Panc1 (cell line): ENCODE measurements at places on chromosomes 7 and 10.

DNA sequence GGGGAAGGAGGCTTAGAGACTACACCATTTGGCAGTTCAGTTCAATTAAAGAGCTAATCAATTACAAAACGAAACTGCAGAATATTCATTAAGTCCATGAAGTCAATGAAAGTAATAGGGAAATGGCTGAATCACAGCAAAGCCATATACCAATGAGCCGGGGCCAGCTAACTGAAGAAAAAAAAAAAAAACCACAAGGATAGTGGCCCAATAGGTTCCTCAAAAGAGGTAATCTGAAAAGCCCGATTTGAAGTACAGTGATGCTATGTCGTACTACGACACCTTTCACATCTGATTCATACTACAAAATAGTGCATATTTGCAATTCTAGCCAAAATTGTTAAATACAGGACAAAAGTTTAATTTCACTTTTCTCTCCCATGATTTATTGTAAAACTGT lies 2.5 kb downstream of the ARHGAP12 start:
- DNase-seq = no peak

- DNase-seq = no peak
Observed at GRCh38 chr7:10662491-10662890, 311.2 kb upstream of the PHF14 start.

GRCh38 chr7:64885520-64886240 lies 17.4 kb upstream of the ZNF273 start:
- no peak for DNase-seq

DNA sequence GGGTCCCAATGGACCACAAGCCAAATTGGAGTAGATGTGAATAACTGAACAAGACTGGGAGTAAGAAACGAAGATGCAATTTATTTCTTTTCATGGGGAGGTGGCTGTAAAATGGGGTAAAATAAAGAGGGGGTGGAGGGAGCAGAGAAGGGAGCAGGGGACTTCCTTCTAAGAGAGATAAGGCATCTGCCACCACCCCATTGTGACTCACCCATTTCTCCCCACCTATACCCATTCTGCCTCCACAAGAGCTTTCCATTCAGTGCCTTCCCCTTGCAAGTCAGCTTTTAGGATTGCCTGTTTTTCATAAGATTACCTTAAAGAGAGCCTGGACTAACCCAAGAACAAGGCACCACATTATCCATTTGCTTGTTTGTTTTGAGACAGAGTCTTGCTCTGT lies 87.1 kb upstream of the PAX2 start:
- DNase-seq = no peak

- DNase-seq = no peak
Observed at GRCh38 chr10:96846395-96846794, 14.3 kb downstream of the LCOR start.

- no peak for DNase-seq
Observed at GRCh38 chr10:107163076-107163855, 1.2 kb downstream of the SORCS1 start.

DNA sequence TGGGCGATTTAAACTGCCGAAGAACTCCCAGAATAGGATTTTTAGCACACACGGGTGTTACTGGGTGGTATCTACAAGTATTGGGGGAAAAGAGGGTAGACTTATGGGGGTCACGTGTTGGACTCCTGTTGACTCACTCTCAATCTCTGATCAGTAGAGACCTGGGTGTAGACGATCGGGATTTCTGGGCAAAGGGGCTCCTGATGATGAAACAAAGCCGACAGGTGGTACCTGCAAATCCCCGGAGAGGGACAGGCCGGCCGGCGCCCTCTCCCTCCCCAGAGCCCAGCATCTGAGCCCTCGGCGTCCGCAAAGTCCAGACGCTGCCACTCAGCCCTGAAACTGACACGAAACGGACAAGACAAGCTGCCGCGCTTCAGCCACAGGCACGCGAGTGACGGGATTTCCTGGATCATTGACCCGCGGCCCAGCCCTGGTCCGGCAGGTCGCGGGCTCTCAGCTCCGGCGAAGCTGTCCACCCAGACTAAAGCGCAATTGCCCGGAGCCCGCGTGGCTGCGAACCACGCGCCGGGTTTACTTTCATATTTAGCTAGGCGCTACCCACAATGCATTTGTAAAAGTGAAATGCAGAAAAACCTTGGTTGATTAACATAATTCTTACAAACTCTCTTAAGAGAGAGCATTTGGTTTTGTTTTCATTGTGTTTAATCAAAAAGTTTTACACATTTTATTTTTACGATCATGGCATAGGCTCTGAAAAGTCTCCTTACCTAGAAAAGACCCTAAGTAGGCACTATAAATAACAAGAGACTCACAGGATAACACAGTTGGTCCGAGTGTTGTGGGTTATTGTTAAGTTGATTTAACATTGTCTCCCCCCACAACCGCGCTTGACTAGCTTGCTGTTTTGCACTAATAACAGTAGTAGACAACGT lies 56.9 kb upstream of the EZH2 start:
- peak; percentile 93 for DNase-seq

DNA sequence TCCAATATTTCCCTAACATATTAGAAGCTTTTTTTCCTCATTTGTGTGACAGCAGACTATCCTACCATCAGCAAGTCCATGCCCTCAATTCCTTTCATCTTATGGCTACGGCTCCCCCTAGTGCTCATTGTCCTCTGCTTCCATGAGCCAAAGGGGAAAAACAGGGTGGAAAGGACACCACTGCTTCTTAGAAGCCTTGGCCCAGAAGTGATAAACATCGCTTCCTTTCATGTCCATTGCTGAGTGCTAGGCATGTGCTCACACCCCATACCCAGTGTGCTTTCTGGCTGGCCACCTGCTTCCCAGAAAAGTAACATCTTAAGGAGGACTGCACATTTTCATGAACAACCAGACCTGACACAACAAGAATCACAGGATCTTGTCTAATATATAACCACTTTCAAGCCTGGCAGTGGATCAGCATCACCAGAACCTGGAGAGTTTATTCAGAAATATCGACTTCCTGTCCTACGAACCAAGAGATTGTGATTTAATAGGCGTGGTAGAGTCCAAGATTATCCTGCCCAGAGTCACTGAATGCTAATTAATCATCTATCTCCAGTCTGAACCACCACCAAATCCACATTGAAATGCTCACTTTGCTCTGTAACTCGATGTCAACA lies 650.5 kb upstream of the SORCS1 start:
- DNase-seq = peak; percentile 15

DNA sequence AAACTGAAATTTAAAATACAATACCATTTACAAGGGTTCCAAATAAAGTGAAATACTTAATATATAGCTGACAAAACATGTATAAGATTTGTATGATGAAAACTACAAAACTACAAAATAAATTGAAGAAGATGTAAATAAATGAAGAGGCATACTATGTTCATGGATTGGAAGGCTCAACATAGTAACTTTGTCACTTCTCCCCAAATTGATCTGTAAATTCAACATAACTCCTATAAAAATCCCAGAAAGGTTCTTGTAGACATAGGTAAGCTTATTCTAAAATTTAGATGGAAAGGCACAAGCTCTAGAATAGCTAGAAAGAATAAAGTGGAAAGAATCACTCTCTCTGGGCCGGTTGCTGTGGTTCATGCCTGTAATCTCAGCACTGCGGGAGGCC lies 24.2 kb upstream of the NFKB2 start:
- no peak for DNase-seq

DNA sequence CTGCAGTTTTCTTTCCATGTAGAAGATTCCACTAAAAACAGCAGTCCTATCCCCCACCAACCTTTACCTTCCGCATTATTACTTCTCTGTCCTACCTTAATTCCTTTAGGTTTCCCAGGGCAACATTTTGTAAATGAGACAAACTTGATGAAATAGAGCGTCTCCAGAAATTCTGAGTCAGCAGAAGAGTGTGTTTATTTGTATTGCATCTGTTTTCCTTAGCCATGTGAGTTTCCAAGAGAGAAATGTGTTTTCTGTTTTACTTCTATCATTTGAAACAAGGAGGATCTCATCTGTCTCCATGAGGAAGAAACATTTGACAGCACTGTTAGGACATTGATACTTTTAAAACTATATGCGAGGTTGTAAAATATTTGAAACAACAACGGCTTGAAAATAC lies 244.2 kb upstream of the PLXDC2 start:
- DNase-seq = no peak

GRCh38 chr7:13860734-13861133 lies 128.7 kb downstream of the ETV1 start:
- DNase-seq = no peak

- no peak for DNase-seq
Observed at GRCh38 chr7:66331883-66332282, 126.7 kb downstream of the TPST1 start.

GRCh38 chr10:89516149-89516832 lies 19.1 kb downstream of the SLC16A12 start:
- no peak for DNase-seq

GRCh38 chr10:109159351-109159750 lies 764.0 kb downstream of the XPNPEP1 start:
- no peak for DNase-seq

DNA sequence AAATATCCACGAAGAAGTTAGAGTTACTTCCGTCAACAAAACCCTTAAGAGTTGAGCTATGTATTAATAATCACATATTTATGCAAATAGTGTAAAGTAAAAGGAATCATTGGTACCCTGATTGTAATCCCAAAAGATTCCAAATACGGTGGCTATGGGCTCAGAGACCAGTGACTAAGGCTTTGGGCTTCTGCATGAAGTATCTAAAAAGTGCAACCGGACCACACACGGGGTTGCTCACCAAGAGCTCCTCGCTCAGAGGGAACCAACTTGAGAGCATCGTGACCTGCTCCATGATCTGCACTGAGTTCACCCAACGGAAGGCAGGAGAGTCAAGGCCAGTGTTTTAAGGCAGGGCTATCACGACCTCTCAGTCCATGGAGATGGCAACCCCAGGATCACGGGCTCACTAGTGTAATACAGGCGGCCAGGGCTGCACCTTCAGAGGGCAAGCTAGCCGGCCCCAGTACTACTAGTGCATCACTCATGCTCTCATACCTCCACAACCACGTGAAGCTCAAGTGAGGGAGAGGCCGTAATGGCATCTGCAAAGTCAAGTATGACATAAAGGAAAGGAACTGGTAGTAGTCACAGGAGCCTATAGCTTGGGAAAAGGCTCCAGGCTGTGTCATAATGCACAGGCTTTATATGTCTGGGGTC lies 77.1 kb upstream of the CAMK2B start:
- DNase-seq = no peak

GRCh38 chr7:95758187-95758586 lies 14.2 kb upstream of the DYNC1I1 start:
- no peak for DNase-seq

GRCh38 chr7:54725255-54725654 lies 33.8 kb downstream of the SEC61G start:
- DNase-seq = no peak

- no peak for DNase-seq
Observed at GRCh38 chr10:113359655-113360054, 193.2 kb upstream of the HABP2 start.

GRCh38 chr7:155578016-155578415 lies 31.7 kb upstream of the CNPY1 start:
- DNase-seq = no peak

GRCh38 chr10:100623521-100624230 lies 87.9 kb downstream of the HIF1AN start:
- no peak for DNase-seq

DNA sequence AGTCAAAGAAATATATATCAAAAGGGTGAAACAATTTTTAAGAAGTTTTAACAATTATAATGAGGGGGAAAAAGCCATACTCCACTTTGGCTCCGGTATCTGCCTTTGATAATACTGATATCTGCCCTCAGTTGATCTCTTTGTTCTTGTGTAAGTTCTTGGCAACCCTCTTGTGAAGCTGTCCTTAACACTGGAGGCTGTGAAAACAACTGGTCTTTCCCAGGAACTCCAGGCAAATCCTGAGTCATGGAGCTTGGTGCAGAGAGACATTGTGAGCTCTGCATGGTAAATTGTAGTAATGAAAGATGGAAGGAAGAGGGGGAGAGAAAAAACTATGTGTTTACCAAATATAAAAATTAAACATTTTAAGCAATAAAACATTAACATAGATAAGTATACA lies 11.9 kb upstream of the ERVW-1 start:
- DNase-seq = no peak

- DNase-seq = no peak
Observed at GRCh38 chr10:62817766-62818425, 1.7 kb upstream of the EGR2 start.

- DNase-seq = no peak
Observed at GRCh38 chr10:84412482-84412881, 84.1 kb downstream of the CCSER2 start.

GRCh38 chr10:71975087-71975870 lies 11.1 kb downstream of the CHST3 start:
- DNase-seq = no peak

DNA sequence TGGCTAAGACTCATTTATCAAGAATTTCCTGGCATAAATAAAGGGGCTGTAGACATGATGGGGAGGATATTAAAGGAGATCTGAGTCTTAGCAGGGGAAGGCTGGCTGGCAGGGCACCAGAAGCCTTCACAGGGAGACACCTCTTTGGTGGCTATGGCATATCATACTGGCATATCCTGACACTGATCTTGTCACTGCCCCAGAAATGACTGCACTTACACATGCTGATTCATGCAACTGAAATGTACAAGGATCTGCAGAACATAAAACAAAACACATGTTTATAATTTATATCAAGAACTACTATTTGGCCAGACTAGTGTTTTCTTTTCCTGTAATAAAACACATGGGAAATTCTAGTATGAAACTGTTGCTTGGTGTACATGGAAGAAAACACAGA lies 5.5 kb upstream of the LIPN start:
- DNase-seq = no peak

- no peak for DNase-seq
Observed at GRCh38 chr10:71448146-71448545, 51.4 kb downstream of the CDH23 start.

GRCh38 chr7:148570510-148570909 lies 20.1 kb upstream of the C7orf33 start:
- no peak for DNase-seq

DNA sequence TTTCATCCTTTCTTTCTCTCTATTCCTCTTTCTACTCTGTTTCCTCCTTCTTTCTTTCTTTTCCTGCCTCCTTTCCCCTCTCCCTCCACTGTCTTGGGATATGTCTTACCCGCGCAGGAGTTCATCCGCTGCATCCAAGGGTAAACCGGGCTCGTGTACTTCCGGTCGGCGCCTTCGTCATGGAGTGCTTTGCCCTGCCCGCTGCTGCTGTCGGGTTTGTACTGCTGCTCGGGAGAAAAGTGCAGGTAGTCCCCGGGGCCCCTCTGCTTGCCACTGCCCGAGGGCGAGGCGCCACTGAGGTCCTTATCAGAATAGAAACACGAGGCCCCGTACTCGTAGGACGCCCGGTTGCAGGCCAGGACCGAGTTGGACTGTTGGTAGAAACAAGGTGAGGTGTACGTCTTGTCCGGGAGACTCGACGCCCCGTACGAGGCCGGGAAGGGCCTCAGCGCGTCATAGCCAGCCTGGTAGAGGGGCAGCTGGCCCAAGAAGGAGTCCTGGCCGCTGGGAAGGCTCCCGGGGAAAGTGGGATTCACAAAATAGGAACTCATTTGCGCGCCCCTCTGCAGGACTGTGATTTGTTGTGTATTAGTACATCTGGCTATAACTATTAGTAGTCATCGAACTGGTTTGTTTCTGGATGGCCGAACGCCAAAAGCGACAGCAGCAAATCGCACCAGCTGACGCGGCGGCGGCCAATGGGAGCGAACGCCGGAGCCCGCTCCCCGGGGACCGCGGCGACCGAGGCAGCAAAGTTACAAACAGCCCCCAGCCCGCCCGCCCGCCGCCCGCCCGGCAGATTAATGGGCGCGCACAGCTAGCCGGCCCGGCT lies at the start of gene HOXA6:
Gene HOXA6, minus strand, starts transcription at position 576 of the 832 bp plus-strand sequence. Its CDS starts 25 bp downstream, at position 551.
- no peak for DNase-seq
